ENCODE measurements at places on chromosomes 2 and 18.

GRCh38 chr2:99679518-99679917 lies 189.7 kb upstream of the REV1 start:
- DNase-seq: no peak

GRCh38 chr18:77063260-77063659 lies 69.3 kb downstream of the MBP start:
- no peak for DNase-seq

- DNase-seq: no peak
Observed at GRCh38 chr2:104473546-104473945, 380.4 kb upstream of the POU3F3 start.

DNA sequence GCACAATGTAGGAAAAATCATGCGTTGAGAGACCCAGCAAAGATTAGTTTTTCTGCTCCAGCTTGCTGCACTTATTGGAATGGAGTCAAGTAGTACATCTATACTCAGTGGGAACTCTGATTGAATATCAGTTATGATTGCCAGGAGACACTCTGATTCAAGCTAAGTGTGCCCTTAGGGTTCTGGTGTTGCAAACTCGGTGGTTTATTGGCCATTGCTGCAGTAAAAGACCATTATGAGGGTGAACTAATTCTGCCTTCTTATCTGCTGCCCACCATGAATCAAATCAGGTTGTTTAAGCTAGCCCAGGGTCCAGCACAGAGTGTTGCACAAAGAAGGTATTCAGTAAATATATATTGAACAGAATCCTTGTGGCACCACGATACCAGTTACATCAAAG lies 74.8 kb upstream of the GLS start:
- DNase-seq: no peak
